Effector CD4-positive, alpha-beta T cell (primary cell): ENCODE measurements at places on chromosomes 2 and 18.

DNA sequence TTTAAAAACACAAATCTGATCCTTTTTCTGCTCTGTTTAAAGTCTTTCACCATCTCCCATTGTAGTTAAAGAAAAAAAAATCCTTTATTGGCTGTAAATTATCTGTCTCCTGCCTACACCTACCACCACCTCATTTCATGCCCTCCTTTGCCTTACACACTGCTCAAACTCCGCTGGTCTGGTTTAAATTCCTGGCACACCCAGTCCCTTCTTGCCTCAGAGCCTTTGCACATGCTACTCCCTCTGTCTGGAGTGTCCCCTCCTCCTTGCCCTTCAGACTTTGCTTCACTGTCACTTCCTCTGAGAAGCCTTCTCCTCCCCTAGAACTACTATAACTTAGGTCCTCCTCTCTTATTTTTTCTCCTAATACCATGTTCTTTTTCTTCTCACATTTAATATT lies 49.6 kb downstream of the OSBPL6 start:
- DNase-seq = no peak

- no peak for DNase-seq
These were observed 57.4 kb downstream of the CELF4 start for GRCh38 chr18:37508207-37508606.

DNA sequence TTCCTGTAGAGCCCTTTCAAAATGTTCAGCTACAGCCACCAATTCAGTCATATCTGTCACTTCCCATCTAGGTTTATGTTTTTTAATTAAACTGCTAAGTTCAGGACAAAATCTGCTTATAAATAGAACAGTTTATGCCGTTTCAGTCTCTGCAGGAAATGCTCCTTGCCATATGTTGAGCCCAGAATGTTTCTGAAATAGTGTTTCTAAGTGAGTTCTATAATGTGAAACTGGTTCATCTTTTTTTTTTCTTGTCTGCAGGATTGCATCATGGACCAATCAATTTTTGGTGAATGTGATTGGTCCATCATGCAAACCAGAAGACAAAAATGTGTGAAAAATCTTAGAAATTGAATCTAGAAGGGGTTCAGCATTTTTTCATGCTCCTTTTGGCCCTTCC lies 30.2 kb upstream of the RHOB start:
- no peak for DNase-seq

DNA sequence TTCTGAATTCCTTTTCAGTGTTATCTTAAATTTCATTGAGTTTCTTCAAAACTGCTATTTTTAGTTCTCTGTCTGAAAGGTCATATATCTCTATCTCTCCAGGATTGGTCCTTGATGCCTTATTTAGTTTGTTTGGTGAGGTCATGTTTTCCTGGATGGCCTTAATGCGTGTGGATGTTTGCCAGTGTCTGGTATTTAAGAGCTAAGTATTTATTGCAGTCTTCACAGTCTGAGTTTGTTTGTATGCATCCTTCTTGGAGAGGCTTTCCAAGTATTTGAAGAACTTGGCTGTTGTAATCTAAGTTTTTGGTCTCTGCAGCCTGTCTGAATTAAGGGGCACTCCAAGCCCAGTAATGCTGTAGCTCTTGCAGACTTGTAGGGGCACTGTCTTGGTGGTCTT lies 249.3 kb downstream of the ZNF385B start:
- DNase-seq = no peak

- DNase-seq = no peak
These were observed 9.1 kb downstream of the NGEF start for GRCh38 chr2:233003658-233004555.

DNA sequence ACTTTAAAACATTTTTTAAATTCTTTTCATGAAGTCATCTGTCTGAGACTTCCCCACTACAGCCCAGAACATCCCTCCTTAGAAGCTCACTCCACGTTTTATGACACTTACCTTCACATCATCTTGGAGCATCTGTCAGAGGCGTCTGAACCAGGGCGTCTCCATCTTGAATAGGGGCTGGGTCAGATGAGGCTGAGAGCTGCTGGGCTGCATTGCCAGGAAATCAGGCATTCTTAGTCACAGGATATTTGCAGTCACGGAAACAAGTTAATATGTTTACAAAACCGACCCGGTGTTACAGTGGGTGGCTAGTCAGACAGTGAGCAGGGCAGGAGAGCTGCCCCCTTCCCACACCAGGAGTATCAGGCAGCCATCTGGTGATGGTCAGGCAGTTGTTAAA lies 456.5 kb downstream of the FBXO15 start:
- DNase-seq = no peak

DNA sequence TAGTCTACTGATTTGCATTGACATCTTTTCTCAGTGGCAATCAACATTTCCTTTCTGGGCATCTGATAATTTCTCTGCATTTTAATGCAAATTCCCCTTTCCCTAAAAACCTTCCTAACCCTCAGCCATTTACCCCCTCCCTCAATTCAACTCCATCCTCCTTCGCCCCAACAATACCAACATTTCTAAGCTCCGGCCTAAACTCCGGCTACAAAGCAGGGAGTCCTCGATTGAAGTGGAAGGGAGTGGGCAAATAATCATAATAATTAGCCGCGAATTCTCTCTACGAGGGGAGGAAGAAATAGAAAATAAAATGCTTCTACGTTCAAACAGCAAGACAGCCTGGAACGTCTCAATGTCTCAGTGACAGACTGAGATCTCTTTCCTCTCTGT lies 4.6 kb downstream of the BCL11A start:
- no peak for DNase-seq
